ENCODE measurements at places on chromosomes 1 and 21.

DNA sequence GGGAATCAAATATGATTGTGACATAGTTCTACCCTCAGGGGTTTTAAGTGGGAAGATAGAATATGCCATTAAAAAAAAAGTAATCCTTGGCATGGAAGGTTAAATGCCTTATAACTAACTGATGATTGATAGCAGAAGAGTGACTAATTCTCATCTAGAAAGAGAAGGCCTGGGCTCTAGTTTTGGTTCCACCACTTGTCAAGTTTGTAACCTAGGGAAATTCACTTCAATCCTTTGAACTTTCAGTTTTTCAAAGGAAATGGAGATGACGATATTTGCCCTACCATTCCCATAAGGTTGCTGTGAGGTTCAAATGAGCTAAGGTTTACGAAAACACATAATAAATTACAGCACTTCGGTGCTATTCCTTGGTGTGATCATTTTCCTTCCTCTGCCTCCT is 88.5 kb downstream of the GPR88 start:
- no peak for DNase-seq

GRCh38 chr1:34113887-34114286 is 51.1 kb downstream of the CSMD2 start:
- DNase-seq: peak; percentile 1

- DNase-seq: peak; percentile 65
Measured at GRCh38 chr1:58903514-58904298, 119.9 kb upstream of the JUN start.

GRCh38 chr1:185956881-185957280 is 222.7 kb downstream of the HMCN1 start:
- DNase-seq: no peak

GRCh38 chr1:168964478-168964877 is 142.0 kb upstream of the ATP1B1 start:
- DNase-seq: no peak

DNA sequence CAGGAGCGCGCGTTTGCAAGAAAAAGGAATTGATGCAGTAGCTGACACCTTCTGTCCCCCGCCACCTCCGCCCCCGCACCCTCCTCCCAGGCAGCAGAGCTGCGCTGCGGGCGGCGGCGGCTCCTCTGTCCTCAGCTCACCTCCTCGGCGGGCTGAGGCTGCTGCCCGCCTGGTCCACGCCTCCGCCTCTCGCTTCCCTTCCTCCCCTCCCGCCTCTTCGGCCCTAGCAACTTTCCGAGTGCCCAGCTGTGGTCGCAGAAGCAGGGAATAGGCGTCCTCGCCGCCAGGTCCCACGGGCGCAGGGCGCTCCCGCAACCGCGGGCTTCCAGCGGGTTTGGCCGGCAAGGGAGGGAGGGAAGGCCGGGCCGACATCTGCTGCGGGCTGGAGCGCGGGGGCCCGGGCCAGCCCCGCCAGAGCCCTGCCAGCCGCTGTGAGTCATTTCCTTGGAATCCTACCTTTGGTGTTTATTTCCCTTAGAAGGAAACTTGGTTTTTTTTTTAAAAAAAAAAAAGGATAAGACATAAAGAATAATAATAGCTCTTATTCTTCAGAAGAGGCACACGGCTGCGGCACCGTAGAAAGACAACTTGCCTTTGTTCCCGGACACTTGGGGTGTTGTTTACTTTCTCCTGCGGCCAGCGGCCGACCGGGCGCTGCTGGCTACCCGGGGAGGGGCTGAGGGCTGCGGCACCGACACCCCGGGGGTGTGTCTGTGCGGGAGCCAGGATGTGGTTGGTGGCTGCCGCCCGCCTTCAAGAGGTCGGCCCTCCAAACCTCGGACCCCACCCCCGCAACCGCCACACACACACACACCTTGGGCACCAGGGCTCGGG is 1.1 kb downstream of the SERTAD4 start:
- no peak for DNase-seq

GRCh38 chr1:175536369-175536768 is 207.0 kb downstream of the TNR start:
- DNase-seq: no peak

DNA sequence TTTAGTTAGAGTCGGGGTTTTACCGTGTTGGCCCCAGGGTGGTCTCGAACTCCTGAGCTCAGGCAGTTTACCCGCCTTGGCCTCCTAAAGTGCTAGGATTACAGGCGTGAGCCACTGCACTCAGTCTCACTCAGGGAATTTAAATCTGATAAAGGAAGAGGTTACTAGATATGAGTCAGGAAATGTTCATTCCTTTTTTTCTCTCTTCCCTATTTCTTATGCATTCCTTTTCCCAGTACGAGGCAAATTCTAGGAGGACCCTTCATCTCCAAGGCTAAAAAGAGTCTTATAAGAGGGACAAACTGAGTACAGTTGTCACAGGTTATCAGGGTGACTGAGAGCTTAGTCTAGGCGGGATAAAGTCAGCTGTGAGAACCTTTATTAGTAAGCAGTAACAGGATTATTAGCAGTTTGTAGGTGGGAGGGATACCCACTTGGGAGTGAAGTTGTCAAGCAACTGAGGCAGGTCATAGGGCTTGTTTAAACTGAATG is 9.1 kb downstream of the MACF1 start:
- DNase-seq: no peak

DNA sequence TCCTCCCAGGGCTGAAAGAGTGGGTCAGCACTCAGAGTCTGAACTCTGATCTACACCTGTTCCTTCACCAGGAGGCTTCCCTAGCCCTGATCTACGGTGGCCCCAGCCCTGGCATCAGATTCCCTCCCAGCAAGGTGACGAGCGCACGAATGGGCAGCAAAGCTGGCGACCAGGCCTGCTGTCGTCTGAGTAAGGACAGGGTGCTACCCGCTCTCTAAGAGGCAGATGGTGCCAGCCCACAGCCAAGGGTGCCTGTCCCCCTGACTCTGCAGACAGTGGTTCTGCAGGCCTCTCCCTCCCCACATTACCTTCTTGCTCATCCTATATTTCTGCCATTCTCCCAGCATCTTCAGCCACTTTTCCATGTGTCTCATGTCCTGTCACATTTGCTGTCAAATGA is 10.3 kb upstream of the SMYD3 start:
- DNase-seq: no peak

DNA sequence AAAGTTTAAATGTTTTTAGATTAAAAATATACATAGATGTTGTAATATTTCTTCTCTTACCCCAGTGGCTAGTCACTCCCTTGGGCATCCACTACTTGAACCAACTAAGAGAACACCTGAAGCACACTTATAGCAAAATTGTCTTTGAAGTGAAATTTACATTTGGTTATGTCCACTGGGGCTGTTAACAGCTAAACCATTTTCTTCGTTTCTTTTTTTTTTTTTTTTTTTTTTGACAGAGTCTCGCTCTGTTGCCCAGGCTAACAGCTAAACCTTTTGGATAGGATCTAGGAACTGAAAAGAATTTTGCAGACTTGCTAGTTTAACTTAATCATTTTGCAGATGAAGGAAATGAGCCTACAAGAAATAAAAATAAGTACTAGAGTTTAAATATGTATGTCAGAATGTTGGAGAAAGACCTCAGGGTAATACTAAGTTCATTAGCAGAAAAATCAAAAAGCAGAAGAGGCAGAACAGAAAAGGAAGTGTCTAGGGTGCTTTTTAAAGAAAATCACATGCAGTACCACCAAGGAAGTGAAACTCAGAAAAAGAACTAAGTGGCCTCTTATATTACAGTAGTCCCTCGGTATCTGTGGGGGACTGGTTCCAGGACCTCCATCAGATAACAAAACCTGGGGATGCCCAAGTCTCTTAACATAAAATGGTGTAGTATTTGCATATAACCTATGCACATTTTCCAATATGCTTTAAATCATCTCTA is 11.8 kb downstream of the DRAM2 start:
- DNase-seq: peak; percentile 63

DNA sequence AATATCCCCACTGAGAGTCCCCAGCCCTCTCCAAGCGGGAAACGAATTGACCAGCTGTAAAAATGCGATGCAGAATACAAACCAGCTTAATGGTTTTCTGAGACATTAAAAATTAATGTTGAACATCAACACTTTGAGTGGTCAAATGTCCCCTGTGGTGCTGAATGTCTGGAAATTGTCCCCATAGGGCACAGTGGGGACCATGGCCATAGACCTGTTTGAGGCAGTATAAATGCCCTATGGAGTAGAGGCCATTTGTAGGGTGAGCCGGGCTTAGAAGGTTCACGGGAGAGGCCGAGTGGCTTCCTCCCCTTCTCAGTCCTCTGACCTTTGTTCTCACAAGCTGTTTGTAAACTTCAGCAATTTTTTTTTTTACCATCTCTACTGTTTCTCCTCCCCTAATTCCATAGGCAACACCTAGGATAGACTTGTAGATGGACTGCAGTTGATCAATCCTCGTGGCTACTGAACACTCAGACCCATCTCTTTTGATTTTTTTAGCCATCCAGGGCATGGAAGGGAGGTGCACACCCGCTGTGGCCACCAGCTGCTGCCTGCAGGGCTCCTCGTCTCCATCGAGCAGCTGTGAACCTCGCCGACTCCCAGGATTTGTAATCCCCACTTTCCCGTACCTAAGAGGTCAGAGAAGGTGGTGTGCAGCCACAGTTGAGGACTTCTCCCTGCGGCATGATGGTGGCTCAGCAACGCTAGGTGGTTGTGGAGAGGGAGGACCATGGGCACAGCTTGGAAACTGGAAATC is 41.0 kb downstream of the KAZN start:
- no peak for DNase-seq

GRCh38 chr1:197775282-197776262 is at the start of gene DENND1B:
DENND1B (minus strand) TSS chr1:197775480; CDS start chr1:197775155, 325 bp downstream.
- DNase-seq: peak; percentile 61

DNA sequence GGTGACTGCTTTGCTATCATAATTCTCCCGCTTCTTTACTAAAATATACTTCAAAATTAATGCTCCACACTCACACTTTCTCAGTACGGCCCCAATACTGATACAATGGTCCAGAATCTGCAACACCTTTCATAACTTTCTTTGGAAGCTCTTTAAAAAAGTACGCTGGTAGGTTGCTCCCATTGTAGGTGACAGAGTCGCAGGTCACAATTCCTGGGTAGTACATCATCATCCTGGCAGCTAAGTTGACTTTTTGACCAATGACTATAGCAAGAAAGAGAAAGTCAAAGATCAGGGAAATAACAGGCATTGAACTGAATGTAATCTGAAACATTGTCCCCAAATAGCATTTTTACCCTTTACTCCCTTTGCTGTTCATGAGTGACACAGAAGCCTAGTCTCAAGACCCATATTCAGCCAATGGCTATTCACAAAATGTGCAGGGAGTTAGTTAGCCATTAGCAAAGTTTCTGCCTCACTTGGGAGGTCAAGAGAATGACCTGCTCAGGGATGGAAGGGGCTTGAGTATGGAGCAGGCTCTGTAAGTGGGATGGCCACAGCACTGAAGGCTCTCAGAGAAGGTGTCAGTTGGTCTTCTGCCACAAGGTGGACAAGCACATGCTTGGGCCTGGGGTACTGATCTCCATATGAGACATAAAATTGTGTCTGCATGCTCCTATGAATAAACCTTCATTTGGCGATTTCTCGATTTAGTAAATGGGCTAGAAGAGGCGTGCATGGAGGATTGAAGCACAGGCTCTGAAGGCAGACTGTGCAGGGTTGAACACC is 35.4 kb downstream of the ADCY10 start:
- no peak for DNase-seq

DNA sequence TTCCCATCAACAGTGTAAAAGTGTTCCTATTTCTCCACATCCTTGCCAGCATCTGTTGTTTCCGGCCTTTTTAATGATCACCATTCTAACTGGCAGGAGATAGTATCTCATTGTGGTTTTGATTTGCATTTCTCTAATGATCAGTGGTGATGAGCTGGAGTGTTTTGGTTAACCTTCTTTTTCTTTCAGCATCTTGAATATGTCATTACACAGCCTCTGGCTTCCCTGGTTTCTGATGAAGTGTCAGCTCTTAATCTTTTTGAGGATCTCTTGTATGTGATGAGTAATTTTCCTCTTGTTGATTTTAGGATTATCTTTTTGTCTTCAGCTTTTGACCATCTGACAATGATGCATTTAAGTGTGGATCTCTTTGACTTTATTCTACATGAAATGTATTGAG is 133.2 kb upstream of the GRIK3 start:
- no peak for DNase-seq

GRCh38 chr1:213561870-213562269 is 425.9 kb upstream of the PROX1 start:
- no peak for DNase-seq

DNA sequence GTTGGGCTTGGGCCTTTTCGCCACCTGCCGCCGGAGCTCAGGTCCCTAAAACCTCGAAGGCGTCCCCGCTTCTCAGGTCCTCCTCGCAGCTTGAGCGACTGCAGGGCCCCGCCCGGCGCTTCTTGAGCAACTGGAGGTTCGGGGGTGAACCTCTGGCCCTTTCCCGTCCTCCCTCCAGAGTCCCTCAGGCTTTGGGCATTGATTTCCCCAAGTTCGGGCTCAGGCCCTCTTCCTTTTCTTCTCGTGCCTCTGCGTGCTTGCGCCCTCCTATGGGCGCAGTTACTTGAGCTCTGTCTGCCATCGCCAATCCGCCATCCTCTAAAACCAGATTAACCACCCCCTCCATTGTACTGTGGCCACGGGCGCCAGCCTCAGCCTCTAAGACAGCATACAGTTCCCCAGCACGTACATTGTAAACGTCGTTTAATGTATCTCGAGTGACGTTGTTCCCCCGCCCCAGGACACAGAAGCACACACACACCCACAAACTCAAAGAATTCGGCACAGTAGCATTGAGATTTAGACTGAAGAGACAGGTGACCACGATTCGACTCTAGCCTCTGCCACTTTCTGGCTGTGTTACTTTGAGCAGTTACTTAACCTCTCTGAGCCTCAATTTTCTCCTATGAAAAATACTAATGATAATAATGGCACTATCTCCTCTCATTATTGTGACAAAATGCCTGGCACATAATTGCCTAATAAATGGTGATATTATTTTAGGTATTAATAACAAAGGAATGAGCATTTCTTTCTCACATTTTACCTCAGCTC is 22.6 kb downstream of the BTG2 start:
- peak; percentile 49 for DNase-seq

DNA sequence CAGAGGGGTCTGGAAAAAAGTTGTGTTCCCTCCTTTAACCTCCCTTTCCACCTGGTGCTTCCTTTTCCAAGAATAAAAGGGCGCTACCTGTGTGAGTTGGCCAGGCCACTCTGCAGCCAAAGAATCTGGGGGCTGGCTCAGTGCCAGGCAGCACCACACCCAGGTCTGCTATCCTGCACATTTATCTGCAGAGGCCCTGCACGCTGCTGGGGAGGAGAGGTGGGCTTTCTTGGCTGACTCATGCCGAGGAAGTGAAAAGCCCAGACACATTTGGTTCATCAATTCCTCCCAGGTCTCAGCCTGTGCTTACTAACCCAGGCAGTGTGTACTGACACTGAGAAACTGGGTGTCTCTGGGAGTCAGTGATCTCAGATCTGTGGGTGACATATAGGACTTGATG is 79.8 kb upstream of the F3 start:
- no peak for DNase-seq

GRCh38 chr1:156167536-156167935 is 14.2 kb downstream of the SEMA4A start:
- DNase-seq: no peak

- peak; percentile 67 for DNase-seq
Measured at GRCh38 chr21:42063571-42064521, 7.3 kb upstream of the UMODL1 start.

DNA sequence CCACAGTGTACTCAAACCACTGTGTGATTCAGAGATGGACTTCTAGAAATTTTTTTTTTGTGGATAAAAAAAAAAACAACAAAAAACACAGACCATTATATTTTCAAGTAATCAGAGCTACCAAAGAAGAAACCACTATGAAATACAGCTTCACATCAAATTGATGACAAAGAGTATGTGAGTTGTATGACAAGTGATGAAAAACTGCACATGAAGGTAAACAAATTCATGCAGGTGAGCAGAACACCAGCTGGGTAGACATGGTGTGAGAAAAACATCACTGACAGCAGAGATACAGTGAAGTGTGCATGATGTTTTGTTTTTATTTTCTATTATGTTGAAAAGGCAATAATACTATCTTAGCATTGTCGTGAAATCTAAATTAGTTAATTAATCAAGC is 8.0 kb upstream of the PTPRC start:
- DNase-seq: no peak
